ENCODE measurements at places on chromosomes 16 and 17.

GRCh38 chr16:2148714-2149629 lies 547 bp downstream of the RAB26 start:
- peak; percentile 1 for ATAC-seq

- ATAC-seq = no peak
Observed at GRCh38 chr17:59490216-59490615, 75.2 kb upstream of the DHX40 start.

GRCh38 chr17:38730526-38731379 lies 612 bp downstream of the CISD3 start:
- ATAC-seq = no peak

DNA sequence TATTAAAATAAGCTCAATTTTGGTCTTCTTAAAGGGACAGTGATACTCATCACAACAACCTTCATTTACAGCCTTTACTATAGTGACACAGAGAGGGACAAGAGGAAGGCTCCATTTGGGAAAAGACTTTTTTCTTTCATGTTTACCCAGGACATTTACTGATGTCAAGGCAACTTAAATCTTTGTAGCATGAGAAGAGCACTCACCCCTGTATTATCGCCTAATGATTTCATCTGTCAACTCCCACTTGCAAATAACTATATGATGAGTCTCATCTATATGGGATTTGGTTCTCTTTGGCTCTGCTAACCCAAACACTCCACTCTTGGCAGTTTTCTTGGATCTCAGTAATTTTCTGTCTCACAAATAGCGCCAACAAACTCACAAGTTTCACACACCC lies 24.1 kb downstream of the BLMH start:
- ATAC-seq = no peak

GRCh38 chr17:51734462-51734861 lies 424.1 kb downstream of the CA10 start:
- ATAC-seq = no peak

- ATAC-seq = no peak
Observed at GRCh38 chr16:26838931-26839330, 227.8 kb upstream of the C16orf82 start.

DNA sequence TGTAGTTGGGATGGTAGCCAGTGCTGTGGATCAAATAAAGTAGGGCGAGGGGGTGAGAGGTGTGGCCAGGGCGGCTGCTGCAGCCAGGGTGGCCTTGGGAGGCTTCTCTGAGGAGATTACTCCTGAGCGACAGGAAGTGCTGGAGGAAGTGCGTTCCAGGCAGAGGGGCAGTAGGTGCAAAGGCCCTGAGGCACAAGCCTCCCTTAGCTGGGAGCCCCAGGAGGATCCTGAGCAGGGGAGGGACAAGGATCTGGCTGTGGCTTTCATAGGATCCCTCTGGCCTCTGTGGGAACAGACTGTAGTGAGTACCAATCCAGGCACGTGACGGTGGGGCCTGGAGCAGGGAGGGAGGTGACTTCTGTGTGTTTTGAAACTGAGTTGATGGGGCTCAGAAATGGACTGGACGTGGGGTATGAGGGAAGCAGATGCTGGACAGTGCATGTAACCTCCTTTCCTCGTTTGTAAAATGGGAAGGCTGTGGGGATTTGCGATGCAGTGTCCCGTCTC lies 2.8 kb downstream of the LLGL1 start:
- no peak for ATAC-seq

DNA sequence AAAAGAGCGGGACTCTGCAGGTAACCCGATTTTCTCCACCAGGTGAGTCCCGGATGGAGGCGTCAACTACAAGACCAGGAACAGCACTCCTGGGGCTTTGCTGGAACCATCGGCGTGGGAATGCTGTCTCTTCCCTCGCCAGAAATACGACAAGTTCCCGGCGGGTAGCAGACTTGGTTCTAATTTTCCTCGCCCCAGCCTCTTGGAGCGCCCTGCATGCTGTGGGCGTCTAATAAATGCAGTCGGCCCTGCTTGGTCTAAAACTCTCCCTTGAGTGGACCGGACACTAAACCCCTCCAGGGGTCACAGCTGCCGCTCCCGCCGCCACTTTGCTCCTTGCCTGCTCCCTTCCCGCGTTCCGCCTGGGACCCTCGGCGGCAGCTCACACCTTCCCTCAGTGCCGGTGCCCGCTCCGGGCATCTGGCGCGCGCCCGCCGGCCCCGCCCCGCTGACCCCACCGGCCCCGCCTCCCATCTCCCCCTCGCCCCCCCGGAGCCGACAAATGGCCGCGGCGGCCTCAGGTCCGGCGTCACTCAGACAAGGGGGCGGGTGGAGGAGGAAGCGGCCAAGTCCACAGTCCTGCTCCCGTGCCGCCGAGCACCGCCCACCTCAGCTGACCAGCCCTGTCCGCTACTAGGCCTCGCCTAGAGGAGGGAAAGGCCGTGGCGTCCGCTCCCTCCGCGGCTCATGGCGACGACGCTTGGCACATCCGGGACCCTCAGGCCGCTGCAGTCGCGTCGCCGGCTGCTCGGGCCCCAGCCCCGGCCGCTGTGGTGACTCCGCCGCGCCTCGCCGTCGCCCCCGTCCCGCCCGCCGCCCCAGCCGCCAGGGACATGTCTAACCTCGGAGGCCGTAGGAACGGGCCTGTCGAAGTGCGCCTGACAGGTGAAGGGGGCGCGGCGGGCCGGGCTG lies 65.8 kb downstream of the KPNA2 start:
- peak; percentile 86 for ATAC-seq

GRCh38 chr17:32102646-32103186 lies 39.6 kb upstream of the RHOT1 start:
- ATAC-seq = no peak

- no peak for ATAC-seq
Observed at GRCh38 chr16:49738001-49738400, 117.9 kb downstream of the ZNF423 start.

- no peak for ATAC-seq
Observed at GRCh38 chr16:31458073-31458843, 1.0 kb upstream of the ARMC5 start.

GRCh38 chr17:5419959-5420653 lies at the start of gene RPAIN:
Gene RPAIN (plus strand): TSS chr17:5420182. CDS start chr17:5420211, 29 bp downstream.
- ATAC-seq = peak; percentile 73

GRCh38 chr16:12339686-12340085 lies 363.2 kb downstream of the SNX29 start:
- no peak for ATAC-seq

GRCh38 chr16:3858801-3859200 lies 21.7 kb downstream of the CREBBP start:
- no peak for ATAC-seq

DNA sequence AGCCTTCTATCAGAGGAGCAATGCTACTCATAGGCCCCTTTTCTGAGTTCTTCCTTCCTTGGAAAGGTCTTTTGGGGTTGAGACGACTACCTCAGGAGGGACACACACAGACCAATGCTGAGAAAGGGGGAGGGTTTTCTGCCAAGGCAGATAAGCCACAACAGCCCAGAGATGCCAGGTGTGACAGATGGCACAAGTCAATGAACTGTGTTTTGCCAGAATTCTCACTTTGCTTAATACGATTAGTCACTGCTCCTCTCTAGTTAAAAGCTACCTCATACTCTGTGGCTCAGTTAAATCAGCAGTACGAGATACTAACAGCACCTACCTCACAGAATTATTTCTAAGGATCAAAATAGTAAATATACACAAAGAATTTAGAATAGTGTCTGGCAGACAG lies 8.0 kb downstream of the BRD7 start:
- no peak for ATAC-seq

GRCh38 chr17:31226373-31226772 lies 70.7 kb downstream of the OMG start:
- no peak for ATAC-seq

DNA sequence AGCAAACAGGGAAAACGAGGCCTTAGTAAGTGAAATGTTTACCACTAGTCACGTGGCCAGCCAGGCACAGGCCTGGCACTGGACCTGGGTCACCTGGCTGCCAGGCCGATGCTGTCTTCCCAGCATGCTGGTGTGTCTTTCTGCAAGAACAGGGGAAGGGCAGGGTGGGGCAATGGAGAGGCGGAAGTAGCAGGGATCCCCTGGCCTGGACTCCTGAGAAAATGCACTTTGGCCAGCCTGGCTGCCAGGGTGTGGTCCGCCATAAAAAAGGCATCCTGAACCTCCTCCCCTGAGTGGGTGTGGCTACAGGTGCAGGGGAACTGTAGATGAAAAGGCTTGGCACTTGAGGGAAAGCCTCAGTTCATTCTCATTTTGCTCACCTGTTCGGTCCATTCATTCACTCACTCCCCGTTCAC lies 1.0 kb upstream of the ANKRD40CL start:
- ATAC-seq = no peak

DNA sequence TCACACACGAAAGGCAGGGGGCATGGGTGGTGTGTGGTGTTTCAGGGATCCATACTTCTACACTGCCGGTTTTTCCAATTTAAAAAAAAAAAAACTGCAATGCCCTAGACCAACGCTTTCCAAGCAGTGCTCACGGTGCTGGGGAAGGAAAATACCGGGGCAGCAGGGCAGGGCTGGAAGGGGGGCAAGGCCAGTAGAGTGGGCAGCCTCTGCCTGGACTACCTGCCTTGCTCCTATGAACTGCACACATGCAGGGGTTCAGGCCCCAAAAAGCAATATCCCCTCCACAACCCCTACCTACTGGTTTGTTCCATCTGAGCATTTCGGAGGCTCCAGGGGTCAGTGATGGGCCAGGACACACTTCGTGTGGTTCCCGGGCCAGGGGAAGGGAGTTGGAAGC lies 29.4 kb downstream of the RPH3AL start:
- ATAC-seq = no peak

DNA sequence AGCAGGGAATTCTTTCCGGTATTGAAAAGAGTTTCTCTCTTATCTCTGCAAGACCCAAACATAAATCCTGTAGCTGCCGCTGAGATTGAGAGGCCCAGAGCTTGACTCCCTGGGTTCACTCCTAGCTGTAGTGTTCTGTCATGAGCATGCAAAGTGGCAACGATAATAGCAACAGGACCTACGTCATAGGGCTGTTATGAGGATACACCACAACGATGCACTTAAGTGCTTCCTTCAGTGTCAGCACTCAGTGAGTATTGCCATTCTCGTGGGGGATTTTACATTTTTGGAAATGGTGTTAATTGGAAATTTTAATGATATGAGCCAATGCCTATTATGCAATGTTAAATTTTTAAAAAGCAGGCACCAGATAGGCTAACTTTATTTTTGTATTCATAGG lies 199.8 kb downstream of the CYLD start:
- no peak for ATAC-seq

GRCh38 chr17:17186051-17186450 lies 20.1 kb downstream of the PLD6 start:
- ATAC-seq = peak; percentile 71

Data from activated CD4-positive, CD25-positive, alpha-beta regulatory T cell treated with anti-CD3 and anti-CD28 coated beads, Interleukin-2, amount 50 U/mL, for 24 hours (primary cell).